ENCODE measurements at places on chromosomes 6 and 20.

- DNase-seq = no peak
These were observed 59.7 kb downstream of the TCP11 start for GRCh38 chr6:35081426-35081851.

GRCh38 chr6:113634352-113635163 is 222.6 kb upstream of the MARCKS start:
- no peak for DNase-seq

- no peak for DNase-seq
These were observed 9.6 kb downstream of the KLHL32 start for GRCh38 chr6:96934087-96934486.

DNA sequence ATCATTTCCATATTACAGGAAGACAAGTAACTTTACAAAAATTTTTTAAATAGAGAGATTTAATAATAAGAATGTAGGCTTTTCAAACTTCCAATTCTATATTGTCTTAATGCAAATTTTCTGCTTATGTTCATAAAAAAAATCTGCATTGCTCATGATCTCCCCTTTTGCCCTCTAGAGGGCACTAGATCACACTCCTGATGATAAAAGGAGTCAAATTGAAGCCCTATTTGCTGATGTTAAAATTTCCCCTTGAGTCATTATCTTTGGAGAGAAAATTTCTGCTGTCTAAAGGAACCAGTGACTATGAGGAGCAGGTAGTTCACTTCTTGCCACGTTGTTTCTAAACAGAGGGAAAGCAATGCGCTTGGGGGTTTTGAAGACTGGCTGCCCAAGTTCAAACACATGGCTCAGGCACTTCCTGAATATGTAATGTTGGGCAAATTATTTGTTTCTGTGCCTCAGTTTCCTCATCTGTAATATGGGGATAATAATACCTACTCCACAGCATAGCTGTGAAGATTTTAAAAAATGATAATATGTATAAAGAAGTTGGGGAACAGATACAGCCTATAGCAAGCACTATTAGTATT is 874.2 kb downstream of the TFAP2A start:
- peak; percentile 13 for DNase-seq

DNA sequence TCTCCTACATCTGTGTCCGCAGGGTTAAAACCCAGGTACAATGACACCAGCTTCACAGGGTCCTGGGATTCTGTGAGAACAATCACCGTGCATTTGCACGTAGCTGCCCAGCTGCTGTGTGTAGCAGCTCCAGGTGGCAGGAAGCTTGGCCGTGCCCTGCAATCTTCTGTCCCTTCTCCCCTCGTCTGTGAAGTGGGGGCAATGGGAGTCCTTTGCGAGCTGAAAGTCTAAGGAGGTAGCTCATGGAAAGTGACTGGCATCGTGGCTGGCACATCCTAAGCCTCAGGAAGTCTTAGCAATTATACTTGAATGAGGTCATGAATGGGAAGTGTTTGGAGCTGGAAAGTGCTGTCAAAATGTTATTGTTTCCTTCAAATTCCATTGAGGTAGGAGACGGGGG is 137.1 kb downstream of the SMOC2 start:
- no peak for DNase-seq

GRCh38 chr6:169971081-169971861 is 219.8 kb downstream of the ERMARD start:
- no peak for DNase-seq

- no peak for DNase-seq
These were observed 49.6 kb upstream of the PDE7B start for GRCh38 chr6:135801755-135802465.

GRCh38 chr6:14520536-14520935 is 403.0 kb downstream of the CD83 start:
- DNase-seq = no peak

- DNase-seq = peak; percentile 84
These were observed 250.9 kb upstream of the JAG1 start for GRCh38 chr20:10924644-10925201.

DNA sequence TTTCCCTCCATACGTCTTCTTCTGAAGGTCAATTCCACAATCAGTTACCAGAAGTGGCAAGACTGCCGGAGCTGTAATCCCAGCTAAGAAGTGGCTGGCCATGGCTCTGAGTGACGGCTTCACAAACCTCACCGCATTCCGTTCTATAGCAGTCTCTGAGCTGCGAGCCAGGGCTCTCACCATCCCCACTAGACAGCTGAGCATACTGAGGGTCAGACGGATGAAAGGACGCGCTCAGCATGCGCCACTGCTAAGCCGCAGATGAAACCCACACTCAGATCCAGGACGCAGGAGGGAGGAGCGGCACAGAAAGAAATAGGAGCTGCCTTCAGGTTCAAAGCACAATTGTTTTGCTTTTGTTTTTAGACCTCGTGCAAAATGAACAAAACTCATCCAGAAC is 97.9 kb downstream of the ANKRD60 start:
- DNase-seq = no peak

DNA sequence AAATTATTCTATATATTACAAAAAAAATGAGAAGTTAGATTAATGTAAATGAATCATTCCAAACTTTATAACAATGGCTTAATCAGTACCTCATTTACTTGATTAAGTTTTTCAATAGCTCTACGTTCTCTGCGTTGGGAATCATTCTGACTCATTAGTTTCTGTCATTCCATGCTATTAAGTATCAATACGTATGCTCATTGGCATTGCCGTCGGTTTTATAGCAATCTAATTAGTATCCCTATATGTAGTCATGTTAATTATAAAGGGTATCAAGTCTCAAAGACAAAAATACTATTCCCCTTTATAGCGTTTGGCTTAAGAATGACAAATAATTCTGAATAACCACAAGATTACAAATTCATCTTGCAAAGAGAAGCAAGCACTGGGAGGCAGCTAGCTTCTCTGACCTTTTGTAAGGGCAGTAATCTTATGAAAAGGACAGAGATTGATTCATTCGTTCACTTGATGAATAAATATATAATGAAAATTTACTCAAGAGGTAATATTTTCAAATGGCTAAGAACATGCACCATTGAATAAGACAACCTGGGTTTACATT is 41.8 kb downstream of the OLIG3 start:
- peak; percentile 4 for DNase-seq

DNA sequence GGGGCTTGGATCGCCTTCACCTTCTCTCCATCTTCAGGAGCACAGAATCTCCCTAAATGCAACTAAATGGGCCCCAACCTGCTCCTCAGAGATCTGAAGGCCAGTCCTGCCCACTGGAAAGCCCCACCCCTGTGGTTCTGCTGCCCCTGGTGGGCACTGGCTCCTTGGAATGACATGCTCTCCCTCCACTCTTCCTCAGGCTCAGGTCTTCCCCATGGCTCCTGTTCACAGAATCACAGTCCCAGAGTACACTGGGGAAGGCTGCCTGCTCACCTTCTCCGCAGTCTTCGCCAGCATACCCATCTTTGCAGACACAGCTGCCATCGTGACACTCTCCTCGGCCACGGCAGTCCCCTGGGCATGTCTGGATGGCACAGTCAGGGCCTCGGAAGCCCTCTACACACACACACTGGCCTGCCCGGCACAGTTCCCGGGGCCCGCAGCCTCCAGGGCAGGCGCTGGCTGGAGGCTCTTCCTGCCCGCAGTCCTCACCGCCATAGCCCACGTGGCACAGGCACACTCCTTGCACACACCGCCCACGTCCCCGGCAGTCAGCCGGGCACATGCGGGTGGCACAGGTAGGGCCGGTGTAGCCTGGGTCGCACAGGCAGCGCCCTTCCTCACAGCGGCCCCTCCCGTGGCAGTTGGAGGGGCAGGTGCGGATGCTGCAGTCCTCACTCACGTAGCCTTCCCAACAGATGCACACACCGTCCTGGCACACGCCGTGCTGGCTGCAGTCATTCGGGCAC is 13.6 kb downstream of the TNXB start:
- no peak for DNase-seq

DNA sequence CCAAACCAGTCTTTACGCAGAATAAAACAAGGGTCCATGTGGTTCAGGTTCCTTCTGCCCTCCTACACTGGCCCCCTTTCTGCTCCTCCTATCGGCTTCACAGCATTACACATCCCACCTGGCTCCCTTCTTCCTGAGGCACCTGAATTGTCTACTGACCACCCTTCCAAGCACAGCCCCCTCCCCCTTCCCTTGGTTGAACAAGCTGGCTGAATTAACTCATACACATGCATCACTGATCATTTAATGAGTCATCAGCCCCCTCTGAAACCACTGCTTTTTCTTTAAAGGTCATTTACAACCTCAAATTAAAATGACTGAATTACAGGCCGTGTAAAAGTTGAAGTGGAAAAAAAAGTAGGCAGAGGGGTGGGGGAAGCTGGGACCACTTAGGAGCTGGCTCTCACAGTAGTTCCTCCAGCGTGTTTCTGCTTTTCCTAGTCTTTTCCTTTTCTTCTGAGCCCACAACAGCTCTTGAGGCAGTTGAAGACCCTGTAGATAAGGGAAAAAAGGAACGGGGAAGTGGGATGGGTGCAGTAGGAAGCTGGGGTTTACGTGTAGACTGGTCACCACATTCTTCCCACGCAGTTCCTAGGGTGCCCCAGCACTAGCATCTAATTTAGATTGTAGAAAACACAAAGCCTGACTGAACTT is 67.6 kb downstream of the FYN start:
- no peak for DNase-seq

- DNase-seq = no peak
These were observed 120.4 kb upstream of the RIPOR2 start for GRCh38 chr6:25056130-25056529.

DNA sequence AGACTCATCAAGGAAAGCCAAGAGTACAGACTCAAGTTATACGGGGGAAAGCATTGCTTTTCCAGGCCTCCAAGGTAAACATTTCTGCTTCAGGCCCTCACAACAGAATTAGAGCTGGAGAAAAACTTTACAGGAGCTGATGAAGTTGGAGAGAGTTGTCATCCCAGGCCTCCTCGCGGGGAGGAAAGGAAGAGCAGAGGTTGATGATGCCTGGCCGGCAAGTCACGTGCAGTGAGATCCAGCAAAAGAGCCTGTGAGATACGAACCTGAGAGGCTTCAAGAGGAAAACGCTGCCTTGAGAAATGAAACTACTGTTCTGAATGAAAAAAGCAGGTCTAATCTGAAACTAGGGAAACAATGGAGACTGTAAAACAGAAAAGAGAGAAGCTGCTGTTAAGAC is 122.9 kb downstream of the FAM120B start:
- DNase-seq = no peak

GRCh38 chr20:63495741-63496595 is 2.9 kb downstream of the EEF1A2 start:
- no peak for DNase-seq

DNA sequence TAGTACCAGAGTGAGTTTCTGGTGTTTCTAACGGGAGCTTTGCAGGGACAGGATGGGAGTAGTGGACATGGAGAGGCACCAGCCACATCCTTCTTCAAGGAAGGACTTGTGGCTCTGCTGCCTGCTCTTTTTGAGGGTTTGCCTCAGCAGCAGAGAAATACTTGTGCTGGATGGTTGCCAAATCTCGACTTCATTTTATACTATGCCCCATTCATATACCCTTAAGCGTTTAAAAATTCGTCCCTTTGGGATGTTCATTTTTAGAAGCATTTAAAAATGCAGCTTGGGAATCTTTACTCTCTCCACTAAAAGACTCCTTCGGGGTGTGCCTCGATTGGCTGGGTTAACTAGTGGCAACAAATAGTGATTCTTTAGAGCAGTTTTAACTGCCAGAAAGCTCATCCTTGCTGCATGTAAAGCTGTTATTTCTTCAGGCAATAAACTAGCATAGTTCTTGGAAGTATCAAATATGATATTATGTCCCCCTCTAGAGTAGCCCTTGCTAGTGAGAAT is 126.5 kb upstream of the B3GAT2 start:
- DNase-seq = no peak

GRCh38 chr6:82783587-82784236 is 281.9 kb downstream of the UBE3D start:
- no peak for DNase-seq

DNA sequence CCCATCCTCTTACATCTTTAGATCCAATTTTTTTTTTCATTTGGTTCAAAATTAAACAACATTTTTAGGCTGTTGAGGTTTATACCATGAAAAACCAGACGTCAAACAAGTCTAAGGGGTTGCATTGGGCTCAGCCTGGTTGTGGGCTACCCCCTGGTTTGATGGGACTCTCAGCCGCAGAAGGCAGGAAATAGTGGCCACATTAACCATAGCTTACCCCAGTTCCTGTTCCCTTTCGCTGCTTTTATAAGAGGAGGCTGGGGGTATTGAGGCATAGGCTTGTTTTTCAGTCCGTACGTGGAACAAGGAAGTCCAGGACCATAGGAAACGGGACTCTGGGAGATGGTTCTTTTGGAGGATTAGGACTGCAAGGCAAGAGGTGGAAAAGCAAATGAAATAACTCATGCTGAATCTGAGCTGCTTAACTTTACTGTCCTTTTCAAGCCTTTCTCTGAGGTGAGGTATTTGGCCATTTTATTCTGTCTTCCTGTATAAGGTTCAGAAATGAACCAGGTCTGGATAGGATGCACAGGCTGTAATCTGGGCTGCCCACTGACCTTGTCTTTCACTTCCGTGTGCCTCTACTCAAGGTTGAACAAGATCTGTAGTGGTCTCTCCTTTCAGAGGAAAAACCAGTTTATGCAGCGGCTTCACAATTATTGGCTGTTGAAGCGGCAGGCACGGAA is 7.7 kb downstream of the BRPF3 start:
- no peak for DNase-seq

DNA sequence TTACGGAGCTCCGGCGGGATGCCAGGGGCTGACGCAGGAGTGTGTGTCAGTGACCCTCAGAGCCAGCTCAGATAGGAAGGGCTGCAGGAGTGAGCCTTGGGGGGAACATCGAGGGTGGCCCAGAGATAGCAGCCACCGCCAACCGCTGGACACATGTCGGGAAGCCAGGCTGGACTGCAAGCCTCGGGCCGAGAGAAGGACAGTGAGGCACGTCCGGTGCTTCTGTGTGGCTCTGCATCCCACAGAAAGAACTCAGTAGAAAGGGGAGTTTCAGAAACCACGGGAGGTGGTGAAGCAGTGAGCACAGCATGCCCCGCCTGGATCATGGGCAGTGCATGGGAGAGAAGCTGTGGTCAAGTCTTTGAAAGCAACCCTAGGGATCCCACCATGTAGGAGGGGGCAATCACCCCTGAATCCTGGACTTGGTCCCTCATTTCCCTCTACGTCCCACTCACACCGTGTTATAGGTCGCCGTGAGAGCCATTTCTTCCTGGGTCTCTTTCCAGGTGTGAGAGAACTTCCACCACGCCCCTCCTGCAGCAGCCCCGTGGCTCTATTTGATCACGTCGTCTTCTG is 383.7 kb upstream of the CDH4 start:
- DNase-seq = no peak
